ENCODE measurements at places on chromosomes 3 and 15. TPM values are rescaled to one million over a fixed set of nuclear protein-coding genes. Genes with fewer than 3 reads are reported as not detected.
A peak's percentile ranks its signal among the peaks of the same experiment; 100 is the strongest.

GOLGA8T gene
- 1.5 TPM for total RNA-seq

NR1I2 gene
- 1.3 TPM for total RNA-seq

TMIE gene
- not detected for total RNA-seq

- no peak for DNase-seq
Measured at GRCh38 chr3:136577791-136578190, 174.4 kb downstream of the STAG1 start.

GRCh38 chr3:62332835-62333244 lies 40.5 kb downstream of the FEZF2 start:
- no peak for DNase-seq

DNA sequence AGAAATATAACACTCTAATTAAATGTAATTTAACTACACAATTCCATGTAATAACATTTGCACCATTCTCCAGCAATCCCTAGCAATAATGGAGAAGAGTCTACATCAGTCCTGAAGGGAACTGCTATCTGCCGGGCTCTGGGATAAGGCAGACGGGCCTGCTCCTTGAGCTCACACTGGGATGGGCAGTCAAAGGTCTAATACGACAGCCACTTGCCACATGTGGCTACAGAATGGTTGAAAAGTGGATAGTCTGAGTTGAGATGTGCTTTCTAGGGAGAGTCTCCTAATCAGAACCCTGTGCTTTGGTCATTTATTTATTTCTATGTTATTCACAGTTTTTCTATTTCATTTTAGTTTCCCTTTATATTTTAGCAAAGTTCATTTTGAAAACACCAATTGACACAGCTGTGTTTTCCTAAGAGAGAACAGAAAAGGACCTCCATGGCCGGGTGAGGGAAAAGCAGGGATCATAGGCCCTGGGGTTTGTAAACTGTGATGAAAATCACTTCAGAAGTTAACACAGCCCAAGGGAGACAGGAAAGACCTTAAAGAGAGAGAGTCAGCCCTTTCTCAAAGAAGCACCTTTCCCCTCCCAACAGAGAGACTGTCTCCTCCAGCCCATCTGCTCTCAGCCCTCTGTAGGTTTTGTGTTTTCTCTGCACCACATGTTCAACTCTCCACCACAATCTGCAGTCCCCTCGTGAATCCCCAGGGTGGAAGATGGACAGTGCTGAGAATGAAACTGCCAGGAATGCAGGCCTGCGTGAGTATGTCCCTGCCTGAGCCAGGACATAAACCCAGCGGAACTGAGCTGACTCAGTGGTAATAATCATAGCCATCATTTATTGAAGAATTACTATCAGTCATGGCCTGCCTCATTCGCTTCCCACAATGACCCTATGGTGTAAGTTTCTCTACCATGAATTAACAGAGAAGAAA lies 11.6 kb downstream of the FSIP1 start:
- DNase-seq = peak; percentile 66

DNA sequence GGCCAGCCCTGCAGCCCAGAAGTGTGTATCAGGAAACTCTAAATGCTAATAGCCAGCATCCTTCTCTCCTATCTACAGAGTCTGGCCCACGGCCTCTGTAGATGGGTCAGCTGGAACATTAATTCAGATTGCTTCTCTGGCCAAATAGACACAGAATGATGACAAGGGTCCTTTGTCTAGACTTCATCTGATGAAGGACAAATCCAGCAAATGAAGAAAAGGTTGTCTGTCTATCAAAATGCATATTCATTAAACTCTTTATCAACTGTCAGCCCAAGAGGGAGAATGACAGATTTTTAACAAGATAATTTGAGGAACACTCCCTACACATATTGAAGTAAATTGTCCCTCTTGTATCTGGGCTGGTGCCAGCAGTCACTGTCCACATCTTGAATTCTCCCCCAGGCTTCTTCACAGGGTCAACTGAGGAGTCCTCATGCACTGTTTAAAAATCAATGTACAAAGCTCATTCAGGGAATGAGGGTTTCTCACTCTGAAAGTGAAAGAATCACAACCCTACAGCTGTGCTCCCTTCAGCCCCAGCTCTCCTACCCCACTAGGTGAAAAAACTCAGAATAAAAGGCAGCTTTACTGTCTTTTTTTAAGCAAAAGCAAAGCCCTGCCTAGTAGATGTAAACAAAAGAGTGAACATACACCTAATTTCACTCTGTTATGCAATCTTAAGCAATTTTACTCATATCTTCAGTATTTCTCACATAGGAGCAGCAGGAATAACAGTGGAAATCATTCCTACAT lies 507.7 kb downstream of the IGSF11 start:
- no peak for DNase-seq

IGSF11 gene
- 0.11 TPM for total RNA-seq

GRCh38 chr15:100760357-100760903 lies 119.2 kb upstream of the ALDH1A3 start:
- no peak for DNase-seq

DNA sequence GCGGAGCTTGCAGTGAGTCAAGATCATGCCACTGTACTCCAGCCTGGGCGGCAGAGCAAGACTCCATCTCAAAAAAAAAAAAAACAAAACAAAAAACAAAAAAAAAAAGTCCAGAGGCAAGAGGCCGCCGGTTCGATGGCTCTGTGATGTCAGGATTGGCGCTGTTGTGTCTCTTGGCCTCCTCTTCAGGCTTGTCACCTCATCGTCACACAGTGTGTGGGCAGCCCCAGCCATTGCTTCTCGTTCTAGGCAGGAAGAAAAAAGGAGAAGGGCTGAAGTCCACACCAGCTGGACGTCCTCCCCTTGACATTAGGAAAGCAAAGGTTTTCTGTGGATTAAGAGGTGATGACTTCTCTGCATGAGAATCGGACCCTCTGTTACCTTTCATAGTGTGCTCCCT lies 191.1 kb downstream of the NSMCE3 start:
- no peak for DNase-seq

RAB43 gene
- total RNA-seq = 11.0 TPM

DNA sequence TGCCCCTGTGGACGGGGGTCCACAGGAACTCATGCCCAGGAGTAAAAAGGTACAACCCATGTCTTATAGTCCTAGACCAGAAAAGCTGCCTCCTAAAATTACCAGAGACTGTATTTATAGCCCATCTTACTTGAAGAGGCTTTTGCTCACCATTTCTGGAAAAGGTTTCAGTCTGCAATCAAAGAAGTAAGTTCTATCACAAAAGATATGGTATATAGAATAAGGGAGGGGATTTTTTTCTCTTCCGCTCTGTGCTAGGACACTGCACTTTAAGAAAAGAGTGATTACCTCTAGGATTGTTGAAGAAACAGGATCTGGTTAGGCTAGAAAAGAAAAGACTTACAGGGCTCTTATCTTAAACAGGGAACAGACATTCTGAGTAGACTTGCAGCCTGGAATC lies 2.6 kb downstream of the SSUH2 start:
- DNase-seq = no peak

GRCh38 chr15:29242456-29243242 lies 27.0 kb downstream of the NSMCE3 start:
- DNase-seq = no peak

DNA sequence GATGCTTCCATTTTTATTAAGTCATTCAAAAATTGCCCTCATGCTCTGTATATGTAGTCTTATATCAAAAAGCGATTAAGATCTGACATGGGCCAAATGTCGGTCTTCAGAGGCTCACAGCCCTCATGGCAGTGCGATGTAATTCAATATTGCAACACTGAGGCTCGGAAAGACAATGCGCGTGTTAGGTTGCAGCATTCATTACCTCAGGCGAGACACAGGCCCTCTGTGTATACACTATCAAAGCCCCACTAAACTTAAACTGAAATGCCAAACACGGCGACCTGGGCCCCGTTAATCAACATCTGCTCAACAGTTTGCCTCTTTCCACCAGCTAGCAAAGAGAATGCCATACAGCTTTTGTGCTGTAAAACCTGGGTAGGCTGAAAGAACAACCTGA lies 413.4 kb downstream of the ERC2 start:
- no peak for DNase-seq
